ENCODE measurements at places on chromosomes 2 and 18. TPM values are rescaled to one million over a fixed set of nuclear protein-coding genes. Genes with fewer than 3 reads are reported as not detected.

- no peak for DNase-seq
These were observed 156.8 kb upstream of the STK17B start for GRCh38 chr2:196328088-196328680.

Gene UGT1A4
- not detected for total RNA-seq

Gene RIT2
- 0.26 TPM for total RNA-seq

DNA sequence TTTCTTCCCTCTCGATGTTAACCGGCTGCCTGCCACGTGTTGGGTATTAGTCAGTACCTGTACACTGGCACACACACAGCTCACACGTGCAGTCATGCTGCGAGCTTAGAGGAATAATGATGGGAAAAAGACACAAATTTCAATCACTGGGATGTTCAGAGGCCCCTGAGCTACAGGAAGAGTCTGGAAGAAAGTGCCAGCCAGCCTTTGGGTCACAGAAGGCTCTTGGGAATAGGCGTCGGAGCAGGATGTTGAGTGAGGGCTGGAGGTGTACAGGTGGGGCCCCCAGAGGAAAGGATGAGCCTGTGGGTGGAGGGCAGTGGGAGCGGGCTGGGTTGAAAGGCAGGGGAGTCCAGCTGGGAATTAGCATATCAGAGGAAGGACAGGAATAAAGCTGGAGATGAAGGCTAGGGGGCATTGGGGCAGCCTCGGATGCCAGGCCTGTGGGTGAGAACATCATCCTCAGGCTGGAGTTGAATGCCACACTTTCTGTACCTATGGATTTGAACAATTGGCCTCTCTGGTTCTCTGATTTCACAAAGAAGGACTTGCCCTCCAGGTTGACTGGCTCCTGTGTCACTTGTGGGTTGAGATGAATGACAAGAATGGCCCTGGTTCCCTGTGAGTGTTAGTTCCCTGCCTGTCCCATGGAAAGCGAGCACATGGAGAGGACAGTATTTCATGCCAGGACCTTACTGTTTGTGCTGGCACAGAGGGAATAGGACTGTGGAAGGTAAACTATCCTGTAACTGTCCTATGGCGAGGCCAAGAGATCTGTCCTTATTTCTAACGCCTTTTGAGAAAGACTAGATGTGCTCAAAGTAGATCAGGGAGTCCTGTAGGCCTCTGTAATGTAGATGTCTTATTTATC, 40.6 kb downstream of the GREB1 start:
- no peak for DNase-seq

DNA sequence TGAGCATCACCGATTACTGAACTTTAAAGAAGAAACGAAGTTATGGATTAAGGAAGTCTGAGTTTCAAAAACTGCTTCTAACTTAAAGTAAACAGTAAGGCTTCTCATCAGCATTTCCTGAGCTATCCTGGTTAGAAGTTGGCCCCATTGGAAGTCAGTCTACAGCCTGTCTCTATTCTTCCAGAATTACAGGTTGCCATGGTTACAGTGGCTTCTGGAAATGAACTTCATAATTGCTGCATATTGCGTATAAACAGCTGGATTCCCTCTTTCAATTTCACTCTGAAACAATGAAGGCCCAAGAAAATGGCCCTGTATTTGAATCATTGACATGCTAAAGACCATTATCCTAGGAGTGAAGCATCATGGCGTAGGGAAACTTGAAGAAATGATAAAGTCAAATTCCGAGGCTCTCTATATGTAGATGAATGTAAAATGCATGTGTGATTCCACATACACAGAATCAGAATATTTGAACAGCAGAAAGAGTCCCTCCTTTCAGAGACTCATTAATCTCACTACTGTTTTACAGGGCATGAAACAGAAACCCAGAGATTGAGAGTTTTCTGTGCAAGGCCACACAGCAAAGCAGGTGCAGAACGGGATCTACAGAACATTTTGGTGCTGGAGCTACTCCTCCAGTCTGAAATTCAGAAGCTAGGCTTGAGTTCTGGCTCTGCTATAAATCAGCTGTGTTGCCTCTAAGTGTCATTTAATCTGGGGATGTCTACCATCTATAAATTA, 856.4 kb upstream of the CELF4 start:
- DNase-seq, result no peak

Gene ANO7
- total RNA-seq, result 2.0 TPM

DNA sequence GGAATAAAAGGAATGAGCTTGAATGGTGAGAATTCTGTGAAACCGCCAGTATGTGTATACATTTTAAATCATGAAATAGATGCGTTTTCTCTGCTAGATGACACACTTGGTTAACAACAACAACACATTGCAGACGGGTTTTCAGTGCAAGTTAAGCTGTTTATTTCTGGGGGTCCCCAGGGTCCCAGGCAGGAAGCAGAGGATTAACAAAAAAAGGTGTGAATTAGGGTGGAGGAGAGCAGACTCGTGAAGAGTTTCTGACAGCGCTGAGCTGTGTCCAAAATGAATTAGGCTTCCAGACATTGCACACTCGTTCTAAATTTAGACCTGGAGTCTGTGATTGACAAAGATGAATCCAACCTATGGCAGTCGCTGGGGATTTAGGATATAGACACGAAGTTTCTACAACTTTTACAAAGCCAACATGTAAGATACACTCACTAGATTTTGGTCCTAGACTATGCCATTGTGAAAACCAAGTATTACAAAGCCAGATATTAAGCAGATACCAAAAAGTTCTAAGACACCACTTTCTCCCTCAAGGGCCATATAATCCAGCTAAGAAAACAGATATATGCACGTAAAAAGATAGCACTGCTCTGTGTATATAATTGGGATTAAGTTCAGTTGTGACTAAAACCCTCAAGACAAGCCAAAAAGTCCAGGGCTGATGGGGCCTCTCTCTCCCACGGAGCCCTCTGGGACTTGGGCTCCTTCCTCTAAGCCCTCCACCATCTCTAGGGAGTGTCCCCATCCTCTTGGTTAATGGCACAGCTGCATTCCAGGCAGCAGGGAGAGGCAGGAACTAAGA, 120.2 kb downstream of the ACAA2 start:
- no peak for DNase-seq

DNA sequence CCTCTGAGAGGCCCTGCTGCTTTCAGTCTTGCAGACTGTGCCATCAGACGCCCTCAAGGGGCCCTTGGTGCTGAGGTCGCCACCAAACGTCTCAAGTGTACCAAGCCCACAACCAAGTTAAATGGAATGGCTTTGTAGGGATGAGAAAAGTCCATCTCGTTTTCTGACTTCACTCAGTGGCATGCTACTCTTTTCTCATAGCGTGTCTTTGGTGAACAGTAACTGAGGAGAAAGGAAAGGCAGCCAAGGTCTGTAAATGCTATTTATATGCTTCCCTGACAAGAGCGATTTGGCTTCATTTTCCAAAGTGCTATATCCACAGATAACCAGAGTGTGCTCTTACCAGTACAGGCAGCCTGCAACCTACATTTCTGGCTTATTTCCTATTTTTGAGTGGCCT, 123.0 kb downstream of the MTX2 start:
- DNase-seq, result no peak
